Large intestine (tissue), 12 donors: ENCODE measurements at places on chromosomes 12 and 14.

DNA sequence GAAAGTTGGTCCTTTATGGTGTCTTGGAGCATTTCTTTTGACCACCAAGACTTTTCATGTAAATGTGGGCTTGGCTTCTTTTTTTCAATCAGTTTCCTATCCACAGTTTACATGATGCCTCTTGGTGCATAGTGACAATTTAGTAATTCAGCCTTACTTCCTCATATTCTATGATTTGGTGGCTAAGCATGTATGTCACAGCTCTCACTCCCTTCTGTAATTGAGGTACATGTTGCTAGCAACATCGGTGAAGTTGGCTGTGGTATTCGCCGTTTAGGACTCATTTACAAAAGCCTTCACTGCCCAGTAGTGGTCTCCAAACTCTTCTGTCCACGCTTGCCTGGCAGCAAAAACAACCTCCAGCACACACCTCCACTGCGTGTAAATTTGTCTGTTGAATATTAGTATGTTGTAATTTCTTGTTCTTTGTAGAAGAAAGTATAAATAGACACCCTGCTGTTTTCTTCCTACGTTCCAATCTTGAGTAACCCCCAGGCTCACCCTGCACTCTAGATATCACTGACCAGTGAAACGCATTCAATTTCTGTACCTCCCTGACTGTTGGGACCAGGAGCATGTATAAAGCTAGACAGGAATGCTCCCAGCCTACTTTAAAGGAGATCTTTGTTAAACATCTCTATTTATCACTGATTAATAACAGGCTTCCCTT lies 90.4 kb downstream of the PPP2R5C start:
- H3K36me3 ChIP-seq = no peaks in the 10 kb centered on the region
- no peak overlapping the region for H3K27ac ChIP-seq
- H3K4me1 ChIP-seq = no peaks in the 10 kb centered on the region
- H3K4me3 ChIP-seq = no peak overlapping the region
- DNase-seq = no peak

GRCh38 chr14:87397499-87397898 lies 595.5 kb downstream of the GALC start:
- no peaks in the 10 kb centered on the region for H3K4me1 ChIP-seq
- H3K36me3 ChIP-seq = no peaks in the 10 kb centered on the region
- no peak overlapping the region for H3K27ac ChIP-seq
- no peak for DNase-seq
- H3K27me3 ChIP-seq = no peaks in the 10 kb centered on the region

DNA sequence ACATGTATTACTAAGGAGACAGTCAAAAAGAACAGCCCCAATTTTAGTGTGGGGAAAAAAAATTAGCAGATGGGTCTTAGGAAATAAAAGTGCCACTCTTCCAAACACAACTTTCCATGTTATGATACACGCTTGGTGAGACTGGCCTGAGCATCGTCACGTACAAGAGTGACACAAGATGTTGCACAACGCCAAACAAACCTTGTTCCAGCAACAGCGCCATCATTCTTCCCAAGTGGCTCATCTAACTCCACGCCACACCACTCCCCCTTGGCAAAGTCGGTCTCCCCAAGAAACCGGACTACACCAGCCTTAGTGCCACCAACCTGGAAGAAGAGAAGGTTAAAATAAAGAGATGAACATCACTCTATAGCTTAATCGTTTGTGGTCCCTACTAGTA lies 58.7 kb downstream of the CLIP1 start:
- DNase-seq = no peak
- peaks cover 6% of the 10 kb centered on the region for H3K4me1 ChIP-seq
- no peak overlapping the region for H3K27ac ChIP-seq

DNA sequence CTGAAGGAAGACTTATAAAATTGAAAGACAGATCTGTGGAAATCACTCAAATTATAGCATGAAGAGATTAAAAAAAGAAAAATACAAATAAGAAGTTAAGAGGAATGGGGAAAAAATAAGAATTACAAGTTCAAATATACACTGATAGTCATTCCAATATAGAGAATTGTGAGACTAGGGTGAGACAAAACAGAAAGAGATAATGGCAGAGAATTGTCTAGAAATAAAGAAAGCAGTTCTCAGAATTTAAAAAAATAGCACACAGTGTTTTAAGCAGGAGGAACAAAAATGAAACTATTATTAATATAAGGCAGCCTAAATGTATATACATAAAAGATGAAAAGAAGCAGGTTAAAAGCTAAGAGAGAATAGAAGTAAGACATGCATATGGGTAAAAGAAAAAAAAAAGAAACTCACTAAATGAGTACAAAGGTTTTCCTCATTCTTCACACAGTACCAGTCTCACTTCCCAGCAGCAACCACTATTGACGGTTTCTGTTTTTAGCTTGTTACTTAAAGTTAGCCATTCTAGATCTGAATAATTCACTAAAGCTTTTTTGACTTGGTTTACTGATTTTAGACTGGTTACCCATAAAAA lies 31.1 kb downstream of the SLC38A4 start:
- no peaks in the 10 kb centered on the region for H3K36me3 ChIP-seq
- H3K27me3 ChIP-seq = no peaks in the 10 kb centered on the region
- DNase-seq = no peak
- H3K4me3 ChIP-seq = no peak overlapping the region
- no peaks in the 10 kb centered on the region for H3K4me1 ChIP-seq

GRCh38 chr12:32440120-32440865 lies 40.9 kb downstream of the FGD4 start:
- H3K4me1 ChIP-seq = peaks cover 5% of the 10 kb centered on the region

GRCh38 chr12:2335513-2335912 lies 282.7 kb downstream of the CACNA1C start:
- H3K4me1 ChIP-seq = no peaks in the 10 kb centered on the region
- no peaks in the 10 kb centered on the region for H3K27me3 ChIP-seq
- no peaks in the 10 kb centered on the region for H3K36me3 ChIP-seq
- DNase-seq = no peak

DNA sequence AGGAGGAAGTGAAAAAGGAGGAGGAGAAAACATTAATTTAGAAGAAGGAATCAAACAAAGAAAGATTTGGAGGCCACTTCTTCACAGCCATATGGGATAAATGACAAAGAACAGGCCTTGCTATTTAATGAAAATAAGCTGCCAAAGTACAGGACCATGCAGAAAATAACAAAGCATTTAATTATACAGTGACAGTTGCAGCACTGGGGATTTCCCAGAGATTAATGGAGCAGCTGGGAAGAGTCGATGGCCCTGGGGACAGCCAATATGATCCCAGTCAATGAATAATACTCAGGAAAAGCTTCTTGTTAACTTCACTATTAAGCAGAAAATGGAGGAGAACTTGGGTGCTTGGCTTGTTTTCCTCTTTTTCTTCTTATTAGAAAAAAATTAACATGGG lies 34.6 kb downstream of the RERG start:
- no peaks in the 10 kb centered on the region for H3K4me1 ChIP-seq
- H3K36me3 ChIP-seq = no peaks in the 10 kb centered on the region
- H3K27ac ChIP-seq = no peak overlapping the region

GRCh38 chr14:77250927-77251326 lies 20.1 kb downstream of the NGB start:
- no peaks in the 10 kb centered on the region for H3K27me3 ChIP-seq
- H3K27ac ChIP-seq = no peak overlapping the region
- H3K4me1 ChIP-seq = no peaks in the 10 kb centered on the region
- H3K4me3 ChIP-seq = no peak overlapping the region

DNA sequence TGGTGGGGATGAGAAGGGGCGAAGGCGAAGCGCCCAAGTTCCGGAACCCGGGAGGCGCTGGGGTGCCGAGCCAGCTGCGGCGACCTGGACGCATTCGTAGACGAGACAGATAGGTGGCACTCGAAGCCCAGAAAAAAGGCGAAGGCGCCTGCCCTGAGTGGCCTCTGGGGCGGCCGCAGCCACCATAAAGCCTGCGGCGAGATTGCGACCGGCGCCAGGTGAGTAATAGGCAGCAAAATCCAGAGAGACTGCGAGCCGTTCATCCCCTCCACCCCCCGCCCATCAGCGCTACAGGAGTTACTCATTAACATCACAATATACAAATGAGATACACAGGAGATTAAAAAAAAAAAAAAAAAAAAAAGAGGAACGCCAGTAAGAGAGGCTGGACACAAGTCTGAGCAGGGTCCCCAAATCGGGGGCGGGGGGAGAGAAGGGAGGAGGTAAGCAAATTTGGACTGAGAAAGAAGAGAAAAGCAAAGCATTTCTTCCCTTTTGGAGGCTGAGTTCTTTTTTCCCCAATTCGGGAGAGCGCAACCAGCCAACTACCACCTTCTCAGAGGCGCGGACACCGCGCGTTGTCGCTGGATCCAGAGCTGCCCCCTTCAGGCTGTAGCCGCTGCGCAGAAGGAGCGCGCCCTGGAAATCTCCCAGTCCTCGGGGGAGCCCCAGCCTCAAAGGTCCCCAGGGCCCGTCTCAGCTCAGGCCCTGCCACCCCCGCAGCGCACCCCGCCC lies 15.7 kb downstream of the TBX3 start:
- H3K4me3 ChIP-seq = peak overlapping the region; percentile 53
- H3K4me1 ChIP-seq = peaks cover 9% of the 10 kb centered on the region
- DNase-seq = peak; percentile 95
